ENCODE measurements at places on chromosomes 1 and 21.

GRCh38 chr1:115757326-115757725 is 11.2 kb downstream of the CASQ2 start:
- no peak for DNase-seq

- no peak for DNase-seq
These were observed 14.8 kb upstream of the LSS start for GRCh38 chr21:46243325-46243724.

GRCh38 chr1:234265861-234266260 is 107.4 kb upstream of the COA6 start:
- no peak for DNase-seq

- DNase-seq, result no peak
These were observed 79.5 kb upstream of the SLC45A1 start for GRCh38 chr1:8238141-8239038.

DNA sequence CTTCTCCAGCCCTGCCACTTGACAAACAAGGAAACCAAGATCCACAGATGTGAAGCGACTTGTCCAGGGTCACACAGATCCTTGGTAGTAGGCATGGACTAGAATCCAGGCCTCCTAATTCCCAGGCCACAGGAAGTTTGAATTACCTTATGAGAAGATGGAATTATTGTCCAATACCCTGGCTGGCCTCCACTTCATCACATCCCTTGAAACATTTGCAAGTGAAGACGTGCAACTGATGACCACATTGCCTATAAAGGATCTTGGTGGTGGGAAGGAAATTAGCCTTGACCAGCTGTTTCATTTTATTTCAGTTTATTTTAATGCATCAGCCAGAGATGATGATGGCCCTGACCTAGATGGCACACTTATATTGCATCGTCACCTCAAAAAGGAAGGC is 165.8 kb upstream of the CAMK1G start:
- no peak for DNase-seq

- no peak for DNase-seq
These were observed 55.3 kb upstream of the SAMD13 start for GRCh38 chr1:84246213-84246612.

DNA sequence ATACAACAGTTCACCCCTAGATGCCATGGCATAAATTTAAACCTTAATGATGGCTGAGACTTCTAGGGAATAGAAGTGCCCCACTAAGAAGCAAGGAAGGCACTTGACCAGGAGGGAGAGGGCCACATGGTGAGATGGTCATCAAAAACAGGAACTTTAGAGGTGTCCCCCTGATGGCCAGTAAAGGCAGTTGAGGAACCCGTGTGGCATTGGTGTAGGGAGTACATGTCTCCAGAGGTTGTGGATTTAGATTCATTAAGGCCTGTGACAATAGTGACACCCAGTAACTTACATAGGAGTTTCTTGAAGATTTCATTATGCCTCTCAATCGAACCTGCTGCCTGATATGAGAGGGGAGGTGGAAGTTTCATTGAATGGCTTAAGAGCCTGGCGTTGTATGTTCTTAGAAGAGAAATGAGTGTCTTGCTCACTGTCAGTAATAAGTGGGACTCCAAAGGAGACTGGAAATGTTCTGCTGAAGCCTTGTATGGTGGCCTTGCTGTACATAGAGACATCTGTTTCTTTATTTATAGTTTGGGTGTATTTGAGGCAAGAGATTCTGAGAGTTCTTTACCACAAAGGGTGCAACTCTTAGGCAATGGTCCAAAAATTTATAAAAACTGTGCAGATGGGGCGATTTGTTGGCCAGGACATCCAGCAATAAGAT is 27.9 kb downstream of the EDARADD start:
- DNase-seq, result no peak

DNA sequence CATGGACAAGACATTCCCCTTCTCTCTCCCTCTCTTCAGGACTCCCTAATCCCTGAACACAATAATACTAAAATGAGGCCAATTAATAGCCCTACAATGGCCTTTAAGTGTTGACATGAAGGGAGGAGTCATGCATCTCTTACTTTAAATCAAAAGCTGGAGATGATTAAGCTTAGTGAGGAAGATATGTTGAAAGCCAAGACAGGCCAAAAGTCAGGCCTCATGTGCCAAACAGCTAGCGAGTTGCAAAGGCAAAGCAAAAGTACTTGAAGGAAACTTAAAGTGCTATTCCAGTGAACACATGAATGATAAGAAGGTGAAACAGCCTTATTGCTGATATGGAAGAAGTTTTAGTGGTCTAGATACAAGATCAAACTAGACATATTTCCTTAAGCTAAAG is 49.5 kb upstream of the CD46 start:
- no peak for DNase-seq

DNA sequence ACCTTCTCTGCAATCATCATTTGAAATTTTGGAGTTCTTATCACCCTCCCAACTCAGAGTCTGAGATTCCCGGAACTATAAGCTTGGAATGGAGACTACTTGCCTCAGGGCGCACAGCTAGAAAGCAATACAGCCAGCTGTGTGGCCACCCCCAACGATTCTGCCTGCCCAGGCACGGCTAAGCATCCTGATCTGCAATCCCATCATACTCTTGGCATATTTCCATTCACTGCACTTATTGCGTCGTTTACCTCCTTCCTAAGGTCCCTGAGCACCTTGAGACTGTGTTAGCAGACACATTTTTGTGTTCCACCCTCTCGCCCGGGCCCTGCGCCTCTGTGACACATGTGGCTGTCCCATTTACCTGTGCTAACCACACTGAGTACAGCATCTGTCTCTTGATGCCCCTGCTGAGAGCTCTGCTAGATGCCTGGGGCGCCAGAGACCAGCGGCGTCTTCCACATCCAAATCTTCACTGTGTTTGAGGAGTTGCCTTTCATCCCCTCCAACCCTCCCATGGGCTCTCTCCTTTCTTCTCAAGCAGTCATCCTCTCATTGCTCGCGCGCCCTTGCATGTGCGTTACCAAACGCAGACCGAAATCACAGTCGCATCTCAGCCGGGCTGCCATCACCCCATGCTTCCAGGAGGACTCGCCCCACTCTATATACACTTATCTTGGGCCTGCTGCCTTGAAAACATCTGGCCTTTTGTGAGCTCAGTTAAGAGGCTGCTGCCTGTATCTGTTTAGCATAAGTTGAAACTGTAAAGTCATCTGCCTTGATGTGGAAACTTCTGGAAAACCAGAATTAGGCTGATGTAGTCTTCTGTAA is 3.5 kb upstream of the CLDN19 start:
- no peak for DNase-seq

All from stimulated activated CD8-positive, alpha-beta memory T cell treated with anti-CD3 and anti-CD28 coated beads, Interleukin-7, amount 100 ng/mL, for 1 hour (primary cell).